Thoracic aorta (tissue), 2 donors: ENCODE measurements at places on chromosomes 7 and 10. TPM values are rescaled to one million over a fixed set of nuclear protein-coding genes. Genes with fewer than 3 reads are reported as not detected.
A peak's percentile ranks its signal among the peaks of the same experiment; 100 is the strongest.

FOXL3 gene
- not detected for total RNA-seq

RNLS gene
- total RNA-seq = 9.4 TPM

MPP7 gene
- total RNA-seq = 28.2 TPM

CPA4 gene
- not detected for total RNA-seq

NCF1 gene
- total RNA-seq = 3.3 TPM

SDK1 gene
- total RNA-seq = 29.2 TPM

TFPI2 gene
- 23.7 TPM for total RNA-seq

DNA sequence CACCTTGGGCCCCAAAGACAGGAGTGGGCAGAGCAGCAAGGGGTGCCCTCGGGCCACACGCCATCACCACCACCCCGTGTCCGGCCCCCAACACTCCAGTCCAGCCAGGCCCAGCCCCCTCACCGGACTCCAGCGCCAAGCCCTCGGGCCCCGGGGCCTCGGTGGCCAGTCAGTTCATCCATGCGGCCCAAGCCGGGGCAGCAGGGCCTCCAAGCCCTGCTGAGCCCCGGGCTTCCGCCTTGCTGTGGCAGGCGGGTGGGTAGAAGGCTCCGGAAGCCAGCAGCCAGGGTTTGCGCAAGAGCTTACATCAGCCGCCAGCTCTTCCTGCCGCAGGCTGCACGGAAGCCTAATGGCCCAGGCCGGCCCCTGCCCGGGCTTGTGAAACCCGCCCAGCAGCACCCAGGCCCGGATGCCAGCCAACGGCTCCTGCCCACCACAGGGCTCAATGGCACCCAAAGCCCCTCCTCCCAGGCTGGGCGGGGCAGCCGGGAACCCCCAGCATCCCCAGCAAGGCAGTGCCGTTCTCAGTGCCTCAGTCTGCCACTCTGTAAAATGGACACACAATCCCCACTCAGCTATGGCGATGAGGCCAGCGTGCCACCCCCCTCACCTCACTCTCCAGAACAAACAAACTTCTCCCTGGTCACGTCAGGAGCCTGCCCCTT lies 26.5 kb downstream of the TNRC18 start:
- peaks cover 21% of the 10 kb centered on the region for H3K36me3 ChIP-seq
- H3K4me3 ChIP-seq = peak overlapping the region; percentile 63
- H3K27ac ChIP-seq = peak overlapping the region; percentile 65
- H3K27me3 ChIP-seq = no peaks in the 10 kb centered on the region

- peaks cover 35% of the 10 kb centered on the region for H3K4me1 ChIP-seq
- no peaks in the 10 kb centered on the region for H3K27me3 ChIP-seq
- no peaks in the 10 kb centered on the region for H3K36me3 ChIP-seq
- no peak overlapping the region for H3K4me3 ChIP-seq
- DNase-seq = no peak
Observed at GRCh38 chr7:139687211-139687954, 90.4 kb downstream of the HIPK2 start.

DNA sequence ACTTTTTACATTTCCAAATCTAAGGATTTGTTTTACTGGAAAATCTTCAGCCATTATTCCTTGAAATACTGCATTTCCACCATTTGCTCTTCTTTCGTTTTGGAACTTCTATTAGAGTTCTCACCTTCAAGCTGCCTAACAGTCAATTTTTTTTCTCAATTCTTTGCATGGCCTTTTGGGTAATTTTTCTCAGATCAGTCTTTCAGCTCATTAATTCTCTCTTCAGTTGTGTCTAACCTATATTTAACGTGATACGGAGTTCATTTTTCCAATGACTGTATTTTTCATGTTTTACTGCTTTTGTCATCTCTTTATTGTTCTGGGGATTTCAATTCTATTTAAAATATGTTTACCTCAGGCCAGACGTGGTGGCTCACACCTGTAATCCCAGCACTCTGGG lies 123.7 kb upstream of the AOAH start:
- no peak overlapping the region for H3K27ac ChIP-seq
- H3K36me3 ChIP-seq = no peaks in the 10 kb centered on the region
- H3K27me3 ChIP-seq = no peaks in the 10 kb centered on the region
- H3K4me3 ChIP-seq = no peak overlapping the region
- no peak for DNase-seq

DNA sequence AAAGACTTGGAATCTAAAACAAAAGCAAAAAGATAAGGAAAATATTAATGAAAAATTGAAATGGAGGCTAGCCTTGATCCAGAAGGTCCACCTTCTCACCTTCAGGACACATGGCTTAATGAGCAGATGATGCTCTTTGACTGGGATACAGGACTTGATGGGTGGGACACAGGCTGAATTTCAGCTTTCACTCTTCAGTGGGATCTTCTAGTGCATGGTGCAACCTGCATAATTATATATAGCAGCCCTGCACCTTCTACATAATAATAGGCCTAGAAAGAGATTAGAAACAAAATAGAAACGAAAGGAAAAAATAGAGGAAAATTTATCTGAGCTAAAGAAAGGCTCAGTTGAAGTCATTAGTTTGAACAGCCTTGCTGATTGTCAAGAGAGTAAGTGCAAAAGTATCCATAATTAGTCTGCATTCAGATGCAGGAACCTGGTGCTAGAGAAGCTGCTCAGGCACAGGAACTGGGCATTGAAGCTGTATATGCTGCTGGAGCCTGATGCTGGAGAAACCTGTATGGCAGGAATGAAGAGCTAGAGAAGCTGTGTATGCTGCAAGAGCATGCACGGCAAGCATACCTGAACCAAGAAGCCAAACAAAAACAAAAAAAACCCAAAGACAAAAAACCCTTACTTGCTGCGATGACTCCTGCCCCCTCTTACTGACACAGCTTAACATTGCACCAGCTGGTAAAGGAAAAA lies 19.4 kb downstream of the MKLN1 start:
- DNase-seq = no peak
- no peaks in the 10 kb centered on the region for H3K27me3 ChIP-seq
- no peaks in the 10 kb centered on the region for H3K36me3 ChIP-seq
- peaks cover 13% of the 10 kb centered on the region for H3K4me1 ChIP-seq
- H3K27ac ChIP-seq = no peak overlapping the region
- no peak overlapping the region for H3K4me3 ChIP-seq

DNA sequence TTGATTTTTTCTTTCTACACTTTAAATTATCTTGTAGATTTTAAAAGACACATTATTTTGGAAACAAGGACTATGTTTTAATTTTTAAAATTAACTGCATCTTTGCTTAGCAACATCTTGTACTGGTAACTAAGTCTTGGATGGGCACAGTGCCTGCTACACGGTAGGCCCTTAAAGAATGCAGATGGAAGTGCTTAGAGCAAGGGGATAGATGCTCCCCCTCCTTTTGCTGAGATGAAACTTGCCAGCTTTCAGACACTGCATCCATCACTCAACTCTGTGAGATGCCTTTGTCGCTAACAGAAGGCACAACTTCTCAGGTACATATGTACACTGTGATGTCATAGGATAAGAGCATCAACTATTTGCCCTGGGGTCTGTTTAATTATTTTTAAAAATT lies 103.9 kb downstream of the LRRC18 start:
- DNase-seq = no peak
- no peak overlapping the region for H3K4me3 ChIP-seq
- no peak overlapping the region for H3K27ac ChIP-seq

DNA sequence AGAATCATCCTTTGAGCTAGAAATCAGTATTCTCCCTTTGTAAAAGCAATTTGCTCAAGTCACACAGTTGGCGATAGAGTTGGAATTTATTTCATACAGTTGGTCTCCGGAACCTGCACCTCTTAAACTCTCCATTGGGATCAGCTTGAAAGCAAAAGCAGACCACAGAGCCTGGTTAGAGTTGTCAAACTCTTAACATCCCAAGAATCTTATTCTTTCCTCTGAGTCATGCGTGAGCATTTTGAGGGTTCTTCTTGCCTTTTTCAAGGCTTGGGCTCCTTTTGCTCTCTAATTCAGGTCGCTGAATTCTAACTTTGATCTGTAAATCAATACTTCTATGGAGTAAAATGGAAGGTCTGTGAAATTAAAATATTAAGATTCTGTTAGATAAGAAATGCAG lies 19.6 kb upstream of the SCIN start:
- H3K27me3 ChIP-seq = no peaks in the 10 kb centered on the region
- H3K4me1 ChIP-seq = no peaks in the 10 kb centered on the region
- DNase-seq = no peak

GRCh38 chr7:131255242-131255641 lies 72.4 kb upstream of the MKLN1 start:
- H3K4me3 ChIP-seq = no peak overlapping the region
- no peaks in the 10 kb centered on the region for H3K4me1 ChIP-seq
- H3K36me3 ChIP-seq = no peaks in the 10 kb centered on the region
- no peak overlapping the region for H3K27ac ChIP-seq

DNA sequence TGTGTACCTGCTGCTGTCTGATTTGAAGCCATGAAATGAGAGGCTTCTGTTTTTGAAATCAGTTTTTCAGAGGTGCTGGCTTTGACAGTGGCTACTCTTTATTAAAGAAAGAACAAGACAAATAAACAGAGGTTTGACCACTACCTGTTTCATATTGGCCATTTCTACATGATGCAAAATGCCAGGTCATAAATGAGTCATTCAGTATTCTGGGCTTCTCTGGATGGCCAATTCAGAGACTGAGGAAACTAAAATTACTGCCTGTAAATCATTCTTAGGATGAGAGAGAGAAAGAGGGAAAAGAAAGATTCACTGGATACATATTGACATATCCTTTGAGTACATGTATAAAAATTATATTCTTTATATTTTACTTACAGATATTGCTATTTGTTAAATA lies 303.3 kb upstream of the ETV1 start:
- no peak overlapping the region for H3K27ac ChIP-seq
- no peaks in the 10 kb centered on the region for H3K27me3 ChIP-seq
- H3K36me3 ChIP-seq = no peaks in the 10 kb centered on the region
- no peak overlapping the region for H3K4me3 ChIP-seq
- no peak for DNase-seq

- peaks cover 14% of the 10 kb centered on the region for H3K4me1 ChIP-seq
- H3K27ac ChIP-seq = no peak overlapping the region
- H3K27me3 ChIP-seq = no peaks in the 10 kb centered on the region
- no peaks in the 10 kb centered on the region for H3K36me3 ChIP-seq
- DNase-seq = no peak
- H3K4me3 ChIP-seq = no peak overlapping the region
Observed at GRCh38 chr7:380711-381210, 90.8 kb downstream of the FOXL3 start.

- no peaks in the 10 kb centered on the region for H3K36me3 ChIP-seq
- DNase-seq = no peak
- no peaks in the 10 kb centered on the region for H3K27me3 ChIP-seq
- H3K4me1 ChIP-seq = no peaks in the 10 kb centered on the region
- H3K4me3 ChIP-seq = no peak overlapping the region
Observed at GRCh38 chr10:83961620-83962019, 177.7 kb upstream of the GHITM start.

DNA sequence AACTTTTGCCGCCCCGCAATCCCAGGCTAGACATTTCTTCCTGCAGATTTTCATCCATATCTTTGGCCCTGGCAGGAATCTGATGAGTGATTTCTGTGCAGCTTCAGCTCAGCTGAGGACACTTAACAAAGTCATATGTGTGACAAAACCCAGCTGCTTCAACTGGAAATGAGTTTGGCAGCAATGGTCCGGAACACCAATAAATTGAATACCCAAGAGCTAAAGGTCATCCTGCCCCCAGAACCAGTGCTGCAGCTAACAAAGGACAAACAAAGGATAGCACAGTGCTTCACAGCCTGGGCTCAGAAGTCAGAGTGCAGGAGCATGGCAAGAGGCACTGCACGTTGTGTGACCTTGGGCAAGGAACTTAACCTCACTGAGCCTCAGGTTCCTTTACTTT lies 40.0 kb upstream of the TRIL start:
- H3K27me3 ChIP-seq = no peaks in the 10 kb centered on the region
- H3K27ac ChIP-seq = no peak overlapping the region
- no peak overlapping the region for H3K4me3 ChIP-seq
- H3K4me1 ChIP-seq = no peaks in the 10 kb centered on the region
- DNase-seq = no peak

- no peaks in the 10 kb centered on the region for H3K27me3 ChIP-seq
- no peak overlapping the region for H3K27ac ChIP-seq
- DNase-seq = no peak
- H3K4me3 ChIP-seq = no peak overlapping the region
- no peaks in the 10 kb centered on the region for H3K36me3 ChIP-seq
Observed at GRCh38 chr10:127303105-127303504, 106.7 kb upstream of the INSYN2A start.

GRCh38 chr10:110462166-110463095 lies 35.3 kb upstream of the DUSP5 start:
- no peaks in the 10 kb centered on the region for H3K27me3 ChIP-seq
- DNase-seq = no peak
- no peak overlapping the region for H3K4me3 ChIP-seq
- no peaks in the 10 kb centered on the region for H3K36me3 ChIP-seq
- H3K27ac ChIP-seq = no peak overlapping the region

- H3K27ac ChIP-seq = no peak overlapping the region
- H3K4me1 ChIP-seq = no peaks in the 10 kb centered on the region
- H3K27me3 ChIP-seq = no peaks in the 10 kb centered on the region
- no peak for DNase-seq
- H3K4me3 ChIP-seq = no peak overlapping the region
- no peaks in the 10 kb centered on the region for H3K36me3 ChIP-seq
Observed at GRCh38 chr7:80542398-80542797, 30.5 kb upstream of the GNAT3 start.

DNA sequence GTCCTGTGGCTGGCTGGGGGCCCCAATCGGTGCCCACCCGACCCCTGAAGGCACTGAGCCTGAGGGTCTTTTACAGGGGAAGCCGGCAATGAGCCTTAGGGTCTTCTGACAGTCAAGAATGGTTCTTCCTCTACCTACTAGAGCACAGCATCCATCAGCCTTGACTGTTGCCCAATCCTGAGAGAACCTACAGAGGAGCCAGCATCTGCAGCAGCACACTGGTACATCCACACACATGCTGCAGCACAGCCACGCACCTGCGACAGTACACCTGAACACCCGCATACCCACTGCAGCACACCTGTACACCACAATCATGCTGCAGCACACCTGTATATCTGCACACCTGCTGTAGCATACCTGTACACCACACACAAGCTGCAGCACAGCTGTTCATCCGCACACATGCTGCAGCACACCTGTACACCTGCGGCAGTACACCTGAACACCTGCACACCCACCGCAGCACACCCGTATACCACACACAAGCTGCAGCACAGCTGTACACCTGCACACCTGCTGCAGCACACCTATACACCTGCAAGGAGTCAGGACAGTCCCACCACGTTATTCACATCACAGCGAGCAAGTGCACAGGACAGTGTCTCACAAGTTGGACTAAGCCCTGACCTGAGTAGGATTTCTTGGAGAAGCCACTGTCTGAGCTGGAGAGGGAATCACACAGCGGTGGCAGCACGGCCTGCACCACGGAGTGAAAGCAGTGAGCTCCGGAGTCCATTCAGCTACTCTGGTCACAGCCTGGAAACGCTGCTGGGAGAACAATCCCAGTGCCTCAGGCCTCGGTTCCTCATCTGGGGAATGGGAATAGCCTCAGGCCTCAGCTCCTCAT lies 56.4 kb downstream of the VIPR2 start:
- H3K4me1 ChIP-seq = peaks cover 11% of the 10 kb centered on the region
- H3K36me3 ChIP-seq = no peaks in the 10 kb centered on the region
- H3K27me3 ChIP-seq = no peaks in the 10 kb centered on the region
- DNase-seq = no peak
- H3K4me3 ChIP-seq = no peak overlapping the region

GRCh38 chr10:131931981-131932380 lies 31.2 kb downstream of the PPP2R2D start:
- H3K4me3 ChIP-seq = no peak overlapping the region
- DNase-seq = no peak
- peak overlapping the region; percentile 32 for H3K27ac ChIP-seq
- H3K36me3 ChIP-seq = no peaks in the 10 kb centered on the region
